Left renal cortex interstitium (tissue), 4 donors: ENCODE measurements at places on chromosomes 11 and 22. TPM values are rescaled to one million over a fixed set of nuclear protein-coding genes. Genes with fewer than 3 reads are reported as not detected.

GRCh38 chr11:118908264-118908663 is 17.5 kb downstream of the BCL9L start:
- no peak for DNase-seq

GRCh38 chr11:2989551-2989950 is 2.6 kb downstream of the NAP1L4 start:
- DNase-seq: no peak

DNA sequence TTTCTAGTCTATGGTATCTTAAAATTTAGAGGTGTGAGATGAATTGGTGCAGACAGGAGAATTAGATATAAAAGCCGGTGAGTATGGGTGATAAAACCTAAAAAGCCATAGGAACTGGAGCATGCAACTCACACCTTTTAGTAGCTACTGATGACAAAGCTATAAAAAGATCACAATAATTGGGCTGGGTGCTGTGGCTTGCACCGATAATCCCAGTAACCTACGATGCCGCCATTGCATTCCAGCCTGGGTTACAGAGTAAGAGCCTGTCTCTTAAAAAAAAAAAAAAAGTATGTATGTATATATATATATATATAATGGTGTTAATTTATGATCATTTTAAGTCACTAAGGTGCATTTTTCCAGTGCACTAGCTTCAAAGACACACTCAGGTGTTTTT is 17.2 kb downstream of the WEE1 start:
- DNase-seq: no peak

- no peak for DNase-seq
Observed at GRCh38 chr22:49099496-49100124, 728.1 kb downstream of the BRD1 start.

- no peak for DNase-seq
Observed at GRCh38 chr22:32034275-32034674, 8.8 kb upstream of the SLC5A1 start.

- DNase-seq: no peak
Observed at GRCh38 chr22:32916025-32916424, 114.5 kb downstream of the TIMP3 start.

Gene OR6A2
- 0.03 TPM for polyA plus RNA-seq

Gene FOLR3
- 2.7 TPM for polyA plus RNA-seq
